ENCODE measurements at places on chromosomes 6 and 20. TPM values are rescaled to one million over a fixed set of nuclear protein-coding genes. Genes with fewer than 3 reads are reported as not detected.
A peak's percentile ranks its signal among the peaks of the same experiment; 100 is the strongest.

The CCR6 gene
- total RNA-seq, result not detected

The LY6G5C gene
- total RNA-seq, result 1.5 TPM

DNA sequence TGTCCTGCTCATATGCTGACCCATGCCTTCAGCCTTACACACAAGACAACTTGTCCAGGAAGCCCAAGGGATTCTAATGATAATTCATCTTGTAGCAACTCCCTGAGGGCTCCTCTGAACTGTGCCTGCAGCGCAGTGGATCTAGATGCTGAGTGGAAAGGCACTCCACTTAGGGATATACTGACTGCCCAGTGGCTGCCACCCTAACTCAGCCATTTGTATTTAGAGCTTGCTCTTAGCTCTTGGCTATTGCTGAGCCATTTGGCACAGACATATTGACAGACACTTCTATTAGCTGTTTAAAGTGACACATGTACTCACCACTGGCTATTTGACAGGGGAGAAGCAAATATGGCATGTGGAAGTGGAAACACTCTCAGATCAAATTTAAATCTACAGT is 278.3 kb upstream of the SGK1 start:
- H3K4me3 ChIP-seq, result no peak overlapping the region
- no peaks in the 10 kb centered on the region for H3K36me3 ChIP-seq
- H3K27ac ChIP-seq, result no peak overlapping the region
- H3K27me3 ChIP-seq, result no peaks in the 10 kb centered on the region
- DNase-seq, result no peak

The CCM2L gene
- total RNA-seq, result 7.5 TPM

The HDAC2 gene
- 44.3 TPM for total RNA-seq

The TRIM10 gene
- not detected for total RNA-seq

DNA sequence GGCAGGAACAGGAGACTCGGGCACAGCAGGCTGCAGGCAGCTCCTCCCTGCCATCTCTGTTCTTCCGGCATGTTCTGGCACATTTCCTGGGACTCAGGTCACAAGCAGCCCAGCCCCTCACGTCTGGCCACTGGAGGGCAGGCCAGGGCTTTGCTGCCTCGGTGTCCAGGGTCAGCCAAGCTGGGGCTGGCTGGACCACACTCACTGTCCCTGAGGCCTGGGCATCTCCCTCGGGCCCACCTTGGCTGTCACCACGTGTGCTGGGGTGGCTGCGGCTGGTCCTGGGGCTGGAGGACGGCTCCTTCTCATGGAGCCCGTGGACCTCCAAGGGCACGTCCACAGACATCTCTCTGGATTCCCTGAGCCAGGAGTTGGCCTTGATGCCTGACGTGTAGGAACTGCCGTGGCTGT is 18.5 kb downstream of the FRMD1 start:
- no peak overlapping the region for H3K4me3 ChIP-seq
- no peaks in the 10 kb centered on the region for H3K27me3 ChIP-seq
- peaks cover 24% of the 10 kb centered on the region for H3K4me1 ChIP-seq
- H3K27ac ChIP-seq, result no peak overlapping the region
- no peaks in the 10 kb centered on the region for H3K36me3 ChIP-seq

GRCh38 chr6:35485402-35485877 is 11.4 kb downstream of the TEAD3 start:
- no peak for DNase-seq
- H3K36me3 ChIP-seq, result peaks cover 8% of the 10 kb centered on the region
- peak overlapping the region; percentile 76 for H3K27ac ChIP-seq
- peaks cover 70% of the 10 kb centered on the region for H3K4me1 ChIP-seq

GRCh38 chr6:144555066-144555465 is 269.9 kb downstream of the UTRN start:
- peaks cover 6% of the 10 kb centered on the region for H3K4me1 ChIP-seq
- H3K36me3 ChIP-seq, result peaks cover 80% of the 10 kb centered on the region
- H3K4me3 ChIP-seq, result no peak overlapping the region

DNA sequence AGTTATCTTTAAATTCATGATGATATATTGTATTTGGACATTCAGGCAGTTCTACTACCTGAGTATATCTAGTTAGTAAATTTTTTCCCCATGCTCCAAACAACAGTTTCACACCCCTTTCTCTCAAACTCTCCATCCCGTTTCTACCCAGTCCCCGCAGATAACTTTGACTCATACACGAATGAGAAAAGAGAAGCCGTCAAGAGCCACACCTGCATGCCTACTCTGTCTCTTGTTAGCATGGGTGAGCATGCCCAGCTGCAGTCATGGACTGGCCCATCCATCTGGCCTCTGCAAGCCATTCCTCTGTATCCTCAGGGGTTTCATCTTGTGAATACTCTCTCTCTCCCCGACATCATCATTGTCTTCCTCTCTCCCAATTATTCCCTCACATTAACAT is 41.5 kb downstream of the MYB start:
- no peak overlapping the region for H3K4me3 ChIP-seq
- H3K36me3 ChIP-seq, result no peaks in the 10 kb centered on the region
- H3K27me3 ChIP-seq, result peaks cover 33% of the 10 kb centered on the region
- no peak overlapping the region for H3K27ac ChIP-seq
- no peak for DNase-seq

DNA sequence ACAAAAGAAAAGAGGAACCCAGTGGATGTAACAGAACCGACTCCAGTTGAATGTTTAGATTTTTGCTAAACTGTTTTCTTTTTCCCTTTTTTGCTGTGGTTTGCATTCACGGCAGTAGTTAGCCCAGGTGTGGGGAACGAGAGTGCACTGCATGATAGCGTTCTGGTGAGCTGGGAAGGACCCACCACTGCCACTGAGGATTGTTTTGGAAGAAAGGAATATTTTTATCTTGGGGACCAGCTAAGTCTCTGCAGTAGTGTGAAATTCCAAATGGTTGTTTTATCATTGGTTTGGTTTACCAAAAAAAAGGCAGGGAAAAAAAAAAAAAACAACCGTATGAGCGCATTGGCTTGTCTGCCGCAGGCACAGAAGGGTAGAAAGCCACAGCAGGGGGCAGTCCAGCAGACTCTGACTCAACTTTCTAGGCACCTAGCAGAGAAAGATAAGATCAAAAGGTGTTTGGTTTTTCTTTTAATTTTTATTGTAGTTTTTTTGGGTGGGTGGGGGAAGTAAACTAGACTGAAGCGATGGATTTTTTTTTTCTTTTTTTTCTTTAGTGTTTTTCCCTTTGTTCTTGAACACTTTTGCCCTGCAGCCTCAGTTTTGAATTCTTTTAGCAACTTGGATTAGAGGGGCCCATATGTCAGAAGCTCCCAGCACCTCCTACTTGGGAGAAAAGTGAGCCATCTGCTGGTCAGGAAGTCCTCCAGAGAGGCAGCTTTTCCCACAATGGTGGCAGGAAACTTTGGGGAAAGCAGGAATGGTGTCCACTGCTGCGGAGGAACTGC is 13.5 kb upstream of the RAB5IF start:
- peaks cover 19% of the 10 kb centered on the region for H3K36me3 ChIP-seq
- H3K4me1 ChIP-seq, result peaks cover 4% of the 10 kb centered on the region
- no peak overlapping the region for H3K27ac ChIP-seq
- no peak overlapping the region for H3K4me3 ChIP-seq

The ADTRP gene
- 0.33 TPM for total RNA-seq

The SLC13A3 gene
- 0.30 TPM for total RNA-seq

The PTPRK gene
- 18.4 TPM for total RNA-seq

DNA sequence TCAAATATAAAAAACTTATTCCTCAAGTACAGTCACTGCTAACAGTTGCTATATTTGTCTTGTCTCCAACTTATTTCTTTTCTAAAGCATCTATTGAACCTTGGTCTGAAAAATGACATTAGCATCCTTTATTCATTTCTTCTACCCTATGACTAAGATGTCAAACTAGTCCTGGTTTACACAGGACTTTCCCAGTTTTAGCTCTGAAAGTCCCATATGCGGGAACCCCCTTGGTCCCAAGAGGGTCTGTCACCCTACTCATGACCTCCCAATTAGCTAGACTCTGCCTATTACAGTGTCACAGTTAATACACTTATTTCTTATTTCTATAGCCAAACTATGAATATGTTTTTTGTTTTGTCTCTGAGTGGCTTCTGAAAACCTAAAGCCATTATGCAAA is 37.1 kb downstream of the PLEKHG1 start:
- no peak for DNase-seq
- no peak overlapping the region for H3K27ac ChIP-seq
- peaks cover 51% of the 10 kb centered on the region for H3K4me1 ChIP-seq

- peaks cover 81% of the 10 kb centered on the region for H3K4me1 ChIP-seq
- peaks cover 4% of the 10 kb centered on the region for H3K36me3 ChIP-seq
- H3K27ac ChIP-seq, result peak overlapping the region; percentile 92
- H3K4me3 ChIP-seq, result peak overlapping the region; percentile 56
Measured at GRCh38 chr20:32474967-32475811, 109.9 kb downstream of the NOL4L start.

Measured in left ventricle myocardium inferior (tissue), 1 donor.